Stimulated activated CD4-positive, alpha-beta T cell treated with anti-CD3 and anti-CD28 coated beads, Interleukin-1b, Interleukin-23, amount 100 ng/mL, for 1 hour (primary cell): ENCODE measurements at places on chromosomes 16 and 17.

DNA sequence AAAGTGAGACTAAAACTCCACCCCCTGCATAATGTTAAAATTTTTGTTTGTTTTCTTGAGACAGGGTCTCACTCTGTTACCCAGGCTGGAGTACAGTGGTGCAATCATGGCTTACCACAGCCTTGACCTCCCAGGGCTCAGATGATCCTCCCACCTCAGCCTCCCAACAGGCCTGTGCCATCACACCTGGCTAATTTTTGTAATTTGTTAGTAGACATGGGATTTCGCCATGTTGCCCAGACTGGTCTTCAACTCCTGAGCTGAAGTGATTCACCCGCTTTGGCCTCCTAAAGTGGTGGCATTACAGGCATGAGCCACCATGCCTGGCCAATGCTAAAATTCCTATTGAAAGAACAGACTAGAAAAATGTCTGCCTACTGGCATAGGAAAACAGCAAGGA lies 103.8 kb downstream of the TRIM37 start:
- DNase-seq = no peak

GRCh38 chr17:32725697-32726096 lies 151.2 kb downstream of the MYO1D start:
- no peak for DNase-seq

- no peak for DNase-seq
Measured at GRCh38 chr16:77986011-77986740, 36.2 kb upstream of the CLEC3A start.

GRCh38 chr17:21495281-21495680 lies 119.1 kb downstream of the KCNJ12 start:
- no peak for DNase-seq

DNA sequence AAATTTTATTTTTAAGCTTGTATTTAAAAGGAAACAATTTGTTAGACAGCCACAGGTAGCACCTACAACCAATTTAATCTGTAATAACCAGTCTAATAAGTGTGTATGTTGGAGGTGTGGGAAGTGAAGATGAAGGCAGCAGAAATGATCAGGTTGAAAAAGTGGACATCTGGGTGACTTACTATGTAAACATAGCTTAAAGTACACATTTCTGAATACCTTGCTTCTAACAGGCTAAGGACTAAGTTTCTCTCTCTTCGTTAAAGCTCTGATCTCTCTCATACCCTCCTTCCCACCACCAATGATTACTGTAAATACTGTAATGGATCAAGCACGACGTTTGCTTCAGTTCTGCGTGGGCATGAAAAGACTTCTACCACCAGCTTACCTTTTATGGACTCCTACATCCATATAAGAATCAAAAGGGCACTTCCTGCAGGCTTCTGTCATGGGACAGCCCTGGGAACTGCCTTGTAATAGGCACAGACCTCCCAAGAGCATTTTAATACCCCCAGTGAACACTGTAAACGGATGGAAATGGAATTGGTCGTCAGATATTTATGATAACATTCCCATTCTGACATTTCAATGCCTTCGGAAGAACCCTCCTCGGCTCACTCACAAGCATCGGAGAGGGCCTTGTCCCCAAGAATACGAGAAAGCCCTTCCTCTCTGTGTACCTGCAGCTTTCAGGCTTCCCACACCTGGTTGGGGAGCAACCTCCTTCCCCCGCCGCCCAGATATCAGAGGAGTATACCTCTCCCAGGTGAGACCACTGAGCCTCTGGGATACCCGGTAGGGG lies 700 bp downstream of the CCDC43 start:
- no peak for DNase-seq

GRCh38 chr17:8151120-8151640 lies 1.0 kb downstream of the PER1 start:
- DNase-seq = peak; percentile 68

- DNase-seq = no peak
Measured at GRCh38 chr17:19738073-19738449, 10.0 kb downstream of the ALDH3A1 start.

DNA sequence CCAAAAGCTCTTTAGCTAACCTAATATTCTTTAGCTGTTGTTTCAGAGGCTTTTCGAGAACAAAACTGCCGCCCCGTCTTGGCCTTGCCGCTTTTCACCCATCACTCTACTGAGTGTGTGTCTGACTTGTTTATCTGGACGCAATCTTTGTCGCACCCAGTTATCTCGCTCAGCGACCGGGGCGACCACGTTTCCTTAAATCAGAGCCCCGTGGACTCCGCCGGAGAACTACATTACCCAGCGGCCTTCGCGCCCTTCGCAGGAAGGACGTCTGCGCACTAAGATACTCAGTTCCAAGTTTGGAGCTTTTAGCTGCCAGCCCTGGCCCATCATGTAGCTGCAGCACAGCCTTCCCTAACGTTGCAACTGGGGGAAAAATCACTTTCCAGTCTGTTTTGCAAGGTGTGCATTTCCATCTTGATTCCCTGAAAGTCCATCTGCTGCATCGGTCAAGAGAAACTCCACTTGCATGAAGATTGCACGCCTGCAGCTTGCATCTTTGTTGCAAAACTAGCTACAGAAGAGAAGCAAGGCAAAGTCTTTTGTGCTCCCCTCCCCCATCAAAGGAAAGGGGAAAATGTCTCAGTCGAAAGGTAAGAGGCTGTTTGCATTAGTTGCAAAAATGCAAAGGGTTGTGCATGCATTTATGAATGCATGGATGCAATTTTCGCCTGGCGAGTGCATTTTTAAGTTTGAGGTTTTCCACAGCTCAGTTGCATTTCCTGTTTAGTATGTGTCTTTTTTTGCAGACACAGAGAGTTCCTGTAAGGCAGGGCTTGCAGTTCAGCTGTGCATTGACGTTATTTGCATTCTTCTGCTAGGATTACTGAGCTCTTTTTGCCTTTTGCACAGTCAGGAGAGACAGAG lies at the start of gene MAP2K6:
Gene MAP2K6, plus strand, starts transcription at position 290 of the 867 bp plus-strand sequence. Its CDS starts 288 bp downstream, at position 578.
- DNase-seq = peak; percentile 18
